ENCODE measurements at places on chromosomes 3 and 15.

- DNase-seq: no peak
Observed at GRCh38 chr15:85897207-85897894, 102.6 kb upstream of the KLHL25 start.

GRCh38 chr15:68386587-68387288 is 45.2 kb downstream of the ITGA11 start:
- no peak for DNase-seq

DNA sequence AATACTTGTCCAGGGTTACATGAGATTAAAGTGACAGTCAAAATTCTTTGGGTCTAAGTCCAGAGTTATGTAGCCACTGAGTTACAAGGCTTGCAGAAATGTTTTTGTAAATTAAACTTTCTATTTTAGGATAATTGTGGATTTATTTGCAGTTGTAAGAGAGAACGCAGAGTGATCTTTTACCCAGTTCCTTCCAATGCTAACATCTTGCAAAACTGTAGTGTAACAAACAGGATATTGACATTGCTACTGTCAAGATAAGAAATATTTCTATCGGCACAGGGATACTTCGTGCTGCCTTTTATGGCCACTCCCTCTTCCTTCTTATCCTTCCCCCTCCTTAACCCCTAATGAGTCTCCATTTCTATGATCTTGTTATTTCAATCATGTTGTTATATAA is 1022.9 kb downstream of the MCTP2 start:
- no peak for DNase-seq

GRCh38 chr3:42849017-42849416 is 26.7 kb downstream of the CYP8B1 start:
- no peak for DNase-seq

DNA sequence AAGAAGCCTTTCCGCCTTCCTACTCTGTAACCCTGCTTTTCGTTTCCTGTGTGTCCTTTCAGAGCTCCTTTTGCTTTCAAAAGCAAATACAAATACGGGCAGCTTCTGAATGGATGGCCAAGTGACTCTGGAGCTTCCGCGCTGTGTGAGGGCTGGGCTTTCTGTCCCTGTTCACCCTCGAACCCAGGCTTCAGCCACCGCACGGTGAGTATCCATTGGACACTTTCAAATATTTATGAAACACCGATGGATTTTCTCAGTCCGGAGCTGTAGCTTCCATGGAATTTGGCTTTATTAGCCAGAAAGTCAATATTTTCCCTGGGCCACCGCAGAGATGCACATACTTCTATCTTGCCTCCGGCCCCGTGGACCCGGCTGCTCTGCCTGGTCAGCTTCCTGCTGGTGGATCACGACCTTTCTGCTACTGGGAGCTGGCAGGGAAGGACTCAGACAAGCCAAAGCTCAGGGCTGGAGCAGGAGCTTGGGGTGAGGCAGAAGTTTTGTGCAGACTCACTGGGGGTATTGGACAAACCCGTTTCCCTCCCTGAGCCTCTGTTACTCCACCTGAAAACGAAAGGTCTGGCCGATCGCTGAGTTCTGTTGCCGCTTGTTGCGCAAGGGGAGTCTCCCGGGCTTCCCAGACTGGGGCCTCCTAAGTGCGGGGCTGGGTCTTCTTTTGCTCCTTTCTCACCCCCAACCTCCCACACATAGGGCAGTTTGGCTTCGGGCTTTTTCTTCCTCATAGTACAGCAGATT is 63.6 kb downstream of the LINGO1 start:
- no peak for DNase-seq

DNA sequence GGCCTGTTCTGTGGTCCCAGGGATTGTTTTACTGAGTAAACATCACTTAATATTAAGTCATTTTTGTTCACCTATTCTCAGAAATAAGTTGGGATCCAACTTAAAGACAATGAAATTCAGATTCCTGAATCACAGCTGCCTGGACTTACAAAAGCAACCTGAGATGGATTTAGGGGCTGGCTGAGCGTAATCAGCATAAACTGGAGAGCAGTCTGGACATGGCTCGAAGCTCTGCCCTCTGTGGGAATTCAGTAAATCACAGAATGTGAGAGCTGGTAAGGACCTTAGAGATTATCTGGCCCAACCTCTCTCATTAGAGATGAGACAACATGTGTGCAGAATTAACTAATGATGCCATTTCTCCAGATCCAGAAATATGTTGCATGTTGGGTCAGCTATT is 23.7 kb downstream of the CCDC80 start:
- DNase-seq: no peak

GRCh38 chr3:143100451-143100850 is 19.1 kb upstream of the CHST2 start:
- DNase-seq: no peak

GRCh38 chr15:71712182-71712581 is 98.2 kb upstream of the NR2E3 start:
- DNase-seq: no peak

DNA sequence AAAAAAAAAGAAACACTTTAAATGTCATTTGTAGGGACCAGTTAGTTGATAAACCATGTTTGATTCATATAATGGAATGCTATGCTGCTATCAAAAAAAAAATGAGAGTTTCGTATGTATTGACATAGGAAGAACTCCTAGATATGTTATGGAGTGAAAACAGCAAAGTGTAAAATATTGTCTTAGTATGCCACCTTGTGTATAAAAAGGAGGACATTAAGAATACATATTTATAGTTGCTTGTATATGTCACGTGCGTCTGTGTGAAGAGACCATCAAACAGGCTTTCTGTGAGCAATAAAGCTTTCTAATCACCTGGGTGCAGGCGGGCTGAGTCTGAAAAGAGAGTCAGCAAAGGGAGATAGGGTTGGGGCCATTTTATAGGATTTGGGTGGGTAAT is 39.5 kb downstream of the KBTBD8 start:
- no peak for DNase-seq

- DNase-seq: no peak
Observed at GRCh38 chr15:101105059-101105891, 146.6 kb downstream of the CHSY1 start.

DNA sequence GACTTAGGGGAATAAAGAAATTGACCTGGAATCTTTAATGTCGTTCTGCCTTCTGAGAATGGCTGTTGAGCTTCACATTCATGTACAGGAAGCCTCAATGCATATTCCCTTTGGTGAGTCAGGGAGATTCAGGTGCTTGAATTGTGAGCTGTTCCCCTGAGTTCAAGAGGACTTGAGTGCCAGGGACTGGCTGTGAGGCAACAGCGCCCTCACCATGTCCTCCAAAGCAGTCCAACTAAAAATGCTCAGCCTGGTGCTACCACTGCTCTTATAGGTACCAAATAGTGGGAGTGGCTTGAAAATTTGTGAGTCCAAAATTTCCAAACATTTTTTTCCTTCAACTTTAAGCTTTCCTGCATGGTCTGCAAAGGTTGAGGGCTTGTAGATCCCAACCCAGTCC is 54.1 kb downstream of the LEO1 start:
- DNase-seq: no peak

GRCh38 chr15:56778761-56779160 is 45.5 kb upstream of the ZNF280D start:
- no peak for DNase-seq

DNA sequence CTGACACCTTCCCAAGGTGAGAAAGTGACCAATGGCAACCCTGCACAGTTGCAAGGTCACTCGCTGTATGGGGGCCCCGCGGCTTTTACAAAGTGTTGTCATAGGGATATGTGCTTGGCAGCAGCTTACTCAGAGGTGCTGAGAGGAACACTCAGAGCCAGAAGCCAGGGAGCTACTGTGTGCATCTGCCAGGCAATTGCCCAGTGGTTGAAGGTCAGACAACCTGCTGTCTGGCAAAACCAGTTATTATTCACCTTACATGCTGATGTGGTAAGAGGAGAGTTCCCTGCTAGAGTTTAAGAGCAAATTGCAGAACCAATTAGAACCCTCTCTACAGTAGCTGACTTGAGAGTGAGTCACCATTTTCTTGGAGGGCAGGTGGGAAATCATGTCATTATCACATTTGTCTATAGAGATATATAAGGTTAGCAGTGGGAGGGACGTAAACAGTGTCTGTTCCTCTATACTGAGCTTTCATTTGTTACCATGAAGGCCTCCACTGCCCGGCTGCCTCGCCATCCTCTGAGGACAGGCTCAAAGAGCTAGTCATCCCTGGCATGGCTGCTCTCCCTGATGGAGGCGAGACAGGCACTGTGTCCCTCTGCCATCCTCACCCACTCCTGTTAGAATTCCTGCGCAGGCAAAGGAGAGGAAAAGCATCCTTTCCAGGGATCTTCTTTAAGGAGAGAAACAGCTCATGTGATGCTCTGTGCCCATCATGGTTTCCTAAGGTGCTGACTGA is 274.4 kb downstream of the PLCL2 start:
- no peak for DNase-seq

- peak; percentile 11 for DNase-seq
Observed at GRCh38 chr3:46705751-46706552, 4.8 kb downstream of the TMIE start.

GRCh38 chr3:138049157-138049919 is 39.4 kb downstream of the CLDN18 start:
- no peak for DNase-seq

DNA sequence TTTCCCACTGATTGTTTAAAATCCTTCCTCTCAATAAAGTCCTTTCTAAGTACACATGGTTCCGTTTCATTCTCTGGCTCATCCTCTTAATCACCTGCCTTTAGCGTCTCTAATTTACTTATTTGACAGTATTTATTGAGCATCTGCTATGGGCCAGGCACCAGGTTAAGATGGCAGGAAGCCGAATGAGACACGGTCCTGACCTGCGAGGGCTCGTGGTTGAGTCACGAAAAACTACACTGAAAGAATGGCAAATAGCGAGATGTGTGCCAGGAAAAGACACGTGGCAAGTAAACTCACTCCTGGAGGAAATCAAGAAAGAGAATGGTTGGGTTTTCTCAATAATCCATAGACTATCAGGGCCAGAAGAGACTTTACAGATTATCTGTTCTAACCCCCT is 60.9 kb downstream of the HES1 start:
- no peak for DNase-seq

- no peak for DNase-seq
Observed at GRCh38 chr15:74417225-74417624, 16.5 kb downstream of the SEMA7A start.

DNA sequence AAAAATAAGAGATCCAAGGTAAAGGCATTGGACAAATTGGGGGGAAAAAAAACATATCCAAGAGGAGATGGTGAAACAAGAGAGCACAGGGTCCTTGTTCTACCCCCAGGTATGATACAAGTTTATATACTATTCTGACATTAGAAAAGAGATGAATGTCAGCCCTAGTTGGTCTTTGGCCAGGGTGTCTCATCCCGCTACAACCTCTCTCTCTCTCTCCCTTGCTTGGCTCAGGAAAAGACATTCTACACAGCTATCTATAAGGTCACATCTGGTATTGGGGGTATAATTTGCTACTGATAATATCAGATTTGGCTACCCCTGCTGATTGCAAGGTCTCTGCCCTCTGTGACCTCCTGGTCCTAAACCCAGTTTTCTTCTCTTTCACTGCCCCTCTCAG is 117.2 kb downstream of the GOLIM4 start:
- no peak for DNase-seq

GRCh38 chr3:119831941-119832371 is 50.1 kb downstream of the NR1I2 start:
- DNase-seq: no peak

DNA sequence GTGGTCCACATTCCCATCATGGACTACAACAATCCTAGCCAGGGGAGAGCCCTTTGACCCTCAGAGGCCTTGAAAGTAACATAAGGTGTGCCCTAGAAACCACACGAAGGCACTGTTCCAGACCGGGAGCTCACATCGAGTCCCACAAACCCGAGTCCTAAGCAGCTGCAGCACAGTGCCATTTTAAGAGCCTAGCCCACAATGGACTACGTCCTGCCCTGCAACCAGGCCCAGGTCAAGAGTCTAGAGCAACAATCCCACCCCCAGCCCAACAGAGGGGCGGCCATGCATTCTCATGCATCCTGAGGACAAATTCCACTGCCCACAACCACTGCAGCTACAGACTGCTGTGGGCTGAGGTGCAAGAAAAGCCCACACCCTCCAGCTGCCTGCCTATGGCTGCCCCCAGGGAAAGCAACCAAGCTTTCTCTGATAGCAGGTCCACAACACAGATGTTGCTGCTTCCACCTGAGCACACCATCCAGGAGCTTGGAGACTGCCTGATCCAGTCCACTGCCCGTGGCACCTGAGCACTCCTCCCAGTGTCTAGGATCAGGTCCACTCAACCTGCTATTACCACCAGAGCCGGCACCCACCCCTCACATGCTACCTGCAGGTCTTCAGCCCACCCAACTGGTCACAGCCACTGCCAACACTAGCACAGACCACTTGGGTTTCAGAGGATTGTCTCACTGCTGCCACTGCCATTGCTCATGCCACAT is 56.8 kb downstream of the IGSF11 start:
- no peak for DNase-seq

DNA sequence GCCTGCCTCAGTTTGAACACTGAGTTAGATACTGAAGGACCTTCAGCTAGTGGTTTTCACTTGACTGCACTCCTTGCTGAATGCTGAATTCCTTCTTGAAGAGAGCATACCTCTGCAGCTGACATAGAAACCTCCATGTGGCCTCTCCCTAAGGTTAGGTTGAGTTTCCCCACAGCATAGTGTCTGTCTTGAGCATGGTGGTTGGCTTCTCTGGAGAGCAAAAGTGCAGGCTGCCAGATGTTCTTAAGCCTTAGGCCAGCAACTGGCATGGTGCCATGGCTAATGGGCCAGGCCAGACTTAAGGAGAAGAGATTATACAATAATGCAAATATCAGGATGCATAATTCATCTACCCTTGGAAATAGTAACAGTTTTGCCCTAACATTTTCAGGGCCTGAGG is 545.6 kb upstream of the ZNF385D start:
- DNase-seq: no peak

DNA sequence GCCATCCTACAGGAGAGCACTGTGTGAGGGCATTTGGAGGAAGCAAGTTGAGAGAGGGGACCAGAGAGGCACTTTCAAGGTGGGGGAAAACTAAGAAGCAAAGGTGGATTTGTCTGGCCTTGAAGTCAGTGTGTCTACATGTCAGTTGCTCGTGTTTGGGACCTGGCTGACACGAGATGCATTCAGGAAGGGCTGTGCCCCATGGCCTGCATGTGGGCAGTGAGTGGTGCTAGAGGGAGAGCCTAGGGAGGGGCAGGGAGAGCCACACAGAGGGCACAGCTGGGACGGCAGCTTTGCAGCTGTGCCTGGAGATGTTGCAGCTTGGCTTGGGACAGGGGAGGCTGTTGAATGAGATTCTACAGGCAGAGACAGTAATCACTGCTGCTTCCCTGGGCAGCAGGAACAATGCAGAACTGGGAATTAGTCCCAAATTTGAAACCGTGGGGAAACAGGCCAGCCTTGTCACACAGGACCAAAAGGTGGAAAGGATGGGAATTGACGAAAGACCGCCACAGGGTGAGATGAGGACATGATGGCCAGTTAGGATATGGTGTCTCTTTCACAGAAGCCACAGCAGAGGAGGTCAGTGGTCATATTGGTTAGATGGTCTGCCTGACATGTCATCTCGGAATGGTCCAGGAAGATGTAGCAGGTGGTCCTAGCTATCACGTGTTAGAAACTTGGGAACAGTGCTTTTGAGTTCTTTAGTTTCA is 10.0 kb downstream of the SEC61A1 start:
- DNase-seq: no peak

GRCh38 chr3:106913111-106913698 is 464.0 kb upstream of the CCDC54 start:
- no peak for DNase-seq

- no peak for DNase-seq
Observed at GRCh38 chr15:35305031-35305550, 220.0 kb upstream of the NANOGP8 start.

GRCh38 chr3:132625613-132626012 is 28.5 kb downstream of the ACKR4 start:
- DNase-seq: no peak

Measured in CD4-positive, alpha-beta T cell treated with Interleukin-15 for 1 hour (primary cell).